Lower leg skin (tissue), 4 donors: ENCODE measurements at places on chromosomes 16 and 17. TPM values are rescaled to one million over a fixed set of nuclear protein-coding genes. Genes with fewer than 3 reads are reported as not detected.

- no peak for DNase-seq
Measured at GRCh38 chr17:41521574-41522261, 3.0 kb upstream of the KRT15 start.

DNA sequence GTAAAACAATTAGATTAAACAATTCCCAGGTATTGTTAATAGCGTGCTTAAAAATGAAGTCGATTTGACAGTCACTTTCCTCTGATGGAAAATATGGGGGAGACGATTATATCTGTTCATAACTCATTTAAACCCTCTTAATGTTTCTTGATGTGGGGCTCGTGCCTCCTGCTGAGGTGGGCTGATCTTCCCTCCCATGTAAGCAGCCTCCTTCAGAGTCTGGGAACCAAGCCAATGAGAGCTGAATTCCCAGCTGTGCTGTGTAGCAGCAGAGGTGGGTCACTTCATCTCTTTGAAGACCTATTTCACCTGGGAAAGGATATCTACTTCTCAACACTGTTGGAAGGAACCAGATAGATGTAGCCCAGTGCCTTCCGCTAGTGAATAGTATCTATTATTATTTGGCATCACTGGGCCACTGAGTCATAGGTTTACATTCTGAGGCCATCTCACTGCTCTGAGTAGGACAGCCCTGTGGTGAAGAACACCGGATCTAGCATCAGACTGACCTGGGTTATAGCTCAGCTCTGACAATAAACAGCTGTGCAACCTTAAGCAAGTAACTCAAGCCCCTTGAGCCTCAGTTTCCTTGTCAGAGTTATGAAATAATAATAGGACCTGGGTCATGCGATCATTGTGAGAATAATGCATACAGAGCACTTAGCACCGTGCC, 85.3 kb upstream of the C16orf82 start:
- no peak for DNase-seq

DNA sequence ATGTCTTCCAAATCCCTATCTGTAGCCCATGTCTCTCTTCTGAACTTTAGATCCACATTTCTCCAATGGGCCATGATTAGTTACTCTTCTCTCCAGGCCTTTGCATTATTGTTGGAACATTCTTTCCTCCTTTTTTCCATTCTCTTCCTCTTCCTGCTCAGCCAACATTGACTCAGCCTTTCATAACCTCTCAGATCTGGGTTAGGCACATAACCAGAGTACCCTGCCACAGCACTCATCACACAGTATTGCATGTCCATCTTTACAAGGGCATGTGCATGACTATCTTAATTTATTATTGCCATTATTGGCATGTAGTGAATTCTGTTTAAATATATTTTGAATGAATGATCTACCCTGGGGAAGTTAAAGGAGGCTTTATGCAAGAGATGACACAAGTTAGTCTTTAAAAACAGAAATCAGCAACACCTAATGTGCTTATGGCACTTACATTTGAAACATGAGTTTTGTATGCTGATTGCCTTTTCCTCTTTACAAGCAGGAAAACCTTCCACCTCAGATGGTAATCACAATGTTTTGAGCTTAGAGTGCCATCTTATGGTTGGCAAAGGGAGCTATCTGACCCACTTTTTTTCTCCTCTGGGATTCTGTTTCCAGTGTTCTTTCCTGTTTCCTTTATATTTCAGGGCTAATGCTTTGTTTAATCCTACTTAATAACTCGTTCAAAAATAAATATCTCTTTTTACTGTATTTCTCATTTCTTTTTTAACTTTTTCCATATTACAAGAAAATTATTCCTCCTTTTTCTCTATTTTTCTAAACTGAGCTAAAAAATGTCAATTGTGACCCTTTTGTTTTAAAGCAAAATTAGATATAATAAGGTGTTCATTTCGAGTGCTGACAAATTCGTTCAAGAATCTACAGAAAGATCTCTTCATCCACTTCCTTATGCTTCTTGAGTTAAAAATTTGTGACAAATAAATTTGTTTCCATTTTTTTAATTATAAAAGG, 151.0 kb upstream of the RBL2 start:
- no peak for DNase-seq

- DNase-seq = no peak
Measured at GRCh38 chr16:67878232-67878631, 5.4 kb downstream of the EDC4 start.

The HSF5 gene
- not detected for total RNA-seq

DNA sequence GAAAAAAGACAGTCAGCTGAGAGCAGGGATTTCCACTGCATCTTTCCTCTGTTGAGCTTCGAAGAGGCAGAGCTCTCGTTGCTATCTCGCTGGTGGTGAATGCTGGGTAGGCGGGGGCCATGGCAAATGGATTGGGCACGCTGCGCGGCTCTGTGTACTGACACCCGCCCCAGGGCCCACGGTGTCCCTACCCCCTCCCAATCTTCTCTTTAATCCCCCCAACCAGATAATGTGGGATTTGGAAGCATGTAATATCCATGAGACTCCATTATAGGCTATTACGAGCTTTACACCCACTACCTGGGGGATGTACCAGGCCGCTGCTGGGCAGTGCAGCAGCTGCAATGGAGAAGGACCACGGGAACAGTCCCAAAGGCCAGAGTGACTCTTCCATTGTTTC, 8.3 kb downstream of the PIPOX start:
- no peak for DNase-seq

DNA sequence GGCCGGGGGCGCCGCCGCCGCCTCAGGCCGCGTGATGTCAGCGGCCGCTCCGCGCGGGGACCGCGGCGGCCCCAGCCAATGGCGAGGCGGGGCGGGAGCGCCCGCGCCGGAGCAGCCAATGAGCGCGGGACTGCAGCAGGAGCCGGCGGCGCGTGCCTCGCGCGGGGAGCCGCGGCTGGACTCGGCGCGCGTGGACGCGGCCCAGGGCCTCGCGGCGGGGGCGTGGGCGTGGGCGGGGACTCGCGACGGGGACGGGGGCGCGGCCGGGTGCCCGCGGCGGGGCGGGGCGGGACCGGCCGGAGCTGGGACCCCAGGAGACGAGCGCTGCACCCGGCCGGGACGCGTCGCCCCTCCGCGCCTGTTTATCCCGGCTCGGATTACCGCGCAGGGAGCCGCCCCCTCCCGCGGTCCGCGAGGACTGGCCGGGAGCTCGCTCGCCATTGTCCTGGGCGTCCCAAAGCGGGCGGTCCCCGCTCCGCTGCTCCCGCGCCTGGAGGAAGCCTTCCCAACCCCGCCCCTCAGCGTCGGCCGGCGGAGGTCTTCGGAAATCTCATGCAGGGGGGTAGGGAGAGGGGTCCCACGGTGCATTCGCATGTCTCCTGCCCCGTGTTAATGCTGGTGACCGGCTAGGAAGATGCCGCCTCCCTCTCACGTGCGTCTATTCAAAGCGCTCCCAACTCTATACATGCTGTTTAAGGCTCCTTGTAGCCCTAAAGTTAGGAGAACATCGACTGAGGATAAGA, at the start of gene RNF157:
RNF157 (minus strand) TSS at position 33 of the 743 bp plus-strand sequence. CDS start 253 bp downstream, outside the sequence.
- DNase-seq = no peak

The CCL5 gene
- total RNA-seq = 1.0 TPM

- no peak for DNase-seq
Measured at GRCh38 chr16:84096447-84097005, 20.2 kb downstream of the MBTPS1 start.

DNA sequence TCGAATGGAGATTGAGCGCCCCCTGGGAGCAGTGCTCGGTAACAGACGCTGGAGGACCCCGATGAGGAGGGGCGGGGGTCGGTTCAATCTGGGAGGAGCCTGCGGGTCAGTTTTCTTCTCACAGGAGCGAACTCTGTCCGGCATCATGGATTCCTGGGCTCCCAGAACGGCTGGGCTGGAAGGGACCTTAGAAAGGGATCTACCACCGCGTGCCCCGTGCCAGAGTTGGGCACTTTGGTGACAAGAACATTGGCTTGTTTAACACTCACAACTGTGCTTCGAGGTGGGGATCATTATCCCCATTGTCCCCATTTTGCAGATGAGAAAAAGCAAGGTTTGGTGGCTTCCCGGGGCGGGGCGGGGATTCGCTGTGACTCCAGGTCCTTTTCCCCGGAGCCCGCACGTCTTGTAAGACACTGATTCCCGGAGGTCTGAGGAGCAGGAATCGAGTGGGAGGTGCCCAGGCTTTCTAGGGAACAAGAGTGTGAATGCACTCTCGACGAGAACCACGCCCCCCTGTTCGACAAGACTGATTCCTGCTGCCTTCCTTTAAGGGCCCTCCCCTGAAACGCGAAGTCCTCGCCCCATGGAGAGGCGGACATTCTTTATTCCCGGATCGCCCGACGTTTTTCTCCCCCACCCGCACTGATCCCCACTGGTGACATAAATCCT, 1.5 kb upstream of the FBXL19 start:
- peak; percentile 98 for DNase-seq
